ENCODE measurements at places on chromosomes 7 and 10.

DNA sequence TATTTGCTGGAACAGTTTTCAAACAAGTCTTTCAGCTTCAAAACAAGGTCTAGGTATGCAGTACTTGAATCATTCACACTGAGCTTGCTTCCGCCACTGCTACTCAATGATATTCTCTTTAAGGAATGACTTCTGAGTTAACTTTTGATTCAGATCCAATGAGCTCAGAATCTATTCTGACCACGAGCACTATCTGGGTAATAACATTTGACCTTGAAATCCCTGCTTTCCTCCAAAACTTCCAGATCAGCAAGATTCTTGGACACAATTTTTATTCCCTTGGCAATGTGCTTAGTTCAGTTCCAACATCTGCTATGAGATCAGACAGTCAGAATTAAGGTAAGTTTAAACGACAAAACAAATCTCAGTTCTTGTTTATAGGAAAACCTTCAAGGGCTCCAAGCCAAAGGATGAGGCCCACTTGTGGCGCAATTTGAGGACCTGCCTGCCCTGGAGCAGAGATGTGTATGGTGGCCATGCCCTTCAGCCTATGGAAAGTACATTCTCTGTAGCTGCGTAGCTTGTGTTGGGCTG, 87.2 kb downstream of the RNF216 start:
- no peak for DNase-seq

DNA sequence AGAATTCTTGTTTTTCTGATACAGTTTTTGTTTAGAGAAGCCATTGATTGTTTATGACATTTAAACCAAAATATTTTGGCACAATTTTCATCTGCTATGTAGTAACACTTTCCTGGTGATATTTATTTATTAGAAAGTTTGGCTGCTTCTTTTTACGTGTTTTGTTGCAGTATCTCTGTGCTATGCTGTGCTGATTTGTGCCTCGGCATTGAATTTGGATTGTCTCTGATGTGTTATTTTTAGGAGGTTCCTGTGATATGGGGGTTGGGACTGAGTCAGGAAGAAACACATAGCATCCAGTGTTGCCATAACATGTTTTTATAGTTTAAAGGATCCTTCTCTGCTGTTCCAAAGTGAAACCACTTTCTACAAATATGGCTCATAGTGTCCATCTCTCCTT, 1197.7 kb upstream of the LRRN3 start:
- DNase-seq = no peak

DNA sequence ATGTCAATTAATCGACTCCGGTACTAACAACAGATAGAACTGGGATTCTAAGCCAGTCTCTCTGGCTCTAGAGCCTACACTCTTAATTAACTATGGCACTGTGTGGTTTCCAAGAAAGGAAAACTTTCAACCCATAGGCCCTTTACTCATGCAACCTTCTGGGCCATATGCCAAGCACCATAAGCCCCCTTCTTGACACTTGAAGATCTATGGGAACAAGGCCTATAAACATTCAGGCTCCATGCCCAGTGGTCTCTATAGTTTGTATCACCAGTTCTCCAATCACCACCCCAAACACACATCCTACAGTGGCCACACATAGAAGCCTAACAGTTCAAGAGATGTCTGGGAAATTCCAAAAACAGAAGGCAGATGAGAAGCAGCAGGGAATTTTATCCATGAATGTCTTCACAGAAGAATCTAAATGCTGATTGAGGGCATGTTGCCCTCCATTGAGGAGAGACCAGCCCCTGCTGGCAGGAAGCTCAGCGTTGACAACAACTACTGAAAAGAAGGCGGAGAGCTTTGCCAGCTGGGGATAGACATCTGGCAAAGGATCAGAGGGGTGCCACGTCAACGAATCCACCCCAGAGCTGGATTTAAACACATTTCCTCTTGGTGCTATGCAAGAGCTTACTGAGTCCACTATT, 64.4 kb downstream of the GRM3 start:
- no peak for DNase-seq

DNA sequence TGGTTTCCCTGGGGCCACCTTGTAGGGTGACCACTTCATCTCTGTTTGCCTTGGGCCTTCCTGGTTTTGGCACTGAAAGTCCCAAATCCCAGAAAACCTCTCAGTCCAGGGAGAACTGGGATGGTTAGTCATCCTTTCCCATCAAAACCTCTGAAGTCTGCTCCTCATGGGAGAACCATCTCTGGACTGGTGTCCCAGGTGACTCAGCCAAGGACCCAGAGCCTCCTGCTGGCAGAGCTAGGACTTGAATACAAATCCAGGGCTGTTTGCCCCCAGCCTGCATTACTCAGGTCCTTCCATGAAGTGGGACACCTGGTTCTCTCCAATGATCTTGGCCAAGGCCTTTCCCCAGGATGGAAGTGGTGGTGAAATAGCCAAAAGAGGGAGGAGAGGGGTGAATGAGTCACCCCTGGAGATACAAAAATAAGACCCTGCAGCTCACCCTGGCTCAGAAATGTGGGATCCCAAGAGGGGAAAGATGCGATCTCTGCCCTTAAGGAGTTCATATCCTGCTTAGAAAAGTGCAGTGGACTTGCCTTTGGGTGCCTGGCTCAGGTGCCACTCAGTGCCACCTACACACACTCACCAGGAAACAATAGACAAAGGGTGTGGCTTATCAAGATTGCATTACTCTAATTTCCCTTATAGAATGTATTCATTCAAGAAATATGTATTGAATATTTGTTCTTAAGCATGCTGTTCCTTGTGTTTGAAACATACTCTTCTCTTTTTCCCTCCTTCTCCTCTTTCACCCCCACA, 22.0 kb downstream of the ADRA2A start:
- DNase-seq = no peak

GRCh38 chr10:124052561-124052960, 40.8 kb downstream of the CHST15 start:
- DNase-seq = no peak

DNA sequence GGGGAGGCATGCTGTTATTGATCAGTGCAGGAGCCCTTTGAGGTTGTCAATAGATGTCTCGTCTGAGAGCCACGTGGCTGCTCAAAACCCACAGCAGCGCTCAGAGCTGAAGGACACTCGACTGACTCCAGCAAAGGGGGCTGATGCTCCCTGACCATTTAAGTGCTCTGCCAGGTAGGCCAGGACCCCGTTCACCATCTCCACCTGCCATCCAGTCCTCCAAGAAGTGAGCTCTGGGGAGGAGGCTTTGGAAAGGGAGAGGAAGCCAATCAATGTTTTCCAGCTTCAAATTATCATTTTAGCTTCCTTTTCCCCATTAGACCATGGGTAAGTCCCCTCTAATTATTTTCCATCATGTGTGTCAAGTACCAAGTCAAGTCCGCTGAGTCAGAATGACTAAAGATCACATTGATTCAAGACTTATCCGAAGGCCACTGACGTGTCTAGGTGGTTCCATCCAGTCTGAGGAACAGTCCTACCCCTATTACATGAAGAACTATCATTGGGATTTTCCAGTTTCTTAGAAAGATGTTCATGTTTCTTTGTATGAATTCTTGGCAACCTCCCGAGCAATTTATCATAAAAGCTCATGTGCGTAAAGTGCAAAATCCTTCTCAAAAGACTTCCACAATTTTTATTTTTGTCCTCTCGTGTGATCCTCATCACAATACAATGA, 302.6 kb upstream of the LYZL1 start:
- DNase-seq = peak; percentile 54
